Esophagus squamous epithelium (tissue), 5 donors: ENCODE measurements at places on chromosomes 1 and 21.

DNA sequence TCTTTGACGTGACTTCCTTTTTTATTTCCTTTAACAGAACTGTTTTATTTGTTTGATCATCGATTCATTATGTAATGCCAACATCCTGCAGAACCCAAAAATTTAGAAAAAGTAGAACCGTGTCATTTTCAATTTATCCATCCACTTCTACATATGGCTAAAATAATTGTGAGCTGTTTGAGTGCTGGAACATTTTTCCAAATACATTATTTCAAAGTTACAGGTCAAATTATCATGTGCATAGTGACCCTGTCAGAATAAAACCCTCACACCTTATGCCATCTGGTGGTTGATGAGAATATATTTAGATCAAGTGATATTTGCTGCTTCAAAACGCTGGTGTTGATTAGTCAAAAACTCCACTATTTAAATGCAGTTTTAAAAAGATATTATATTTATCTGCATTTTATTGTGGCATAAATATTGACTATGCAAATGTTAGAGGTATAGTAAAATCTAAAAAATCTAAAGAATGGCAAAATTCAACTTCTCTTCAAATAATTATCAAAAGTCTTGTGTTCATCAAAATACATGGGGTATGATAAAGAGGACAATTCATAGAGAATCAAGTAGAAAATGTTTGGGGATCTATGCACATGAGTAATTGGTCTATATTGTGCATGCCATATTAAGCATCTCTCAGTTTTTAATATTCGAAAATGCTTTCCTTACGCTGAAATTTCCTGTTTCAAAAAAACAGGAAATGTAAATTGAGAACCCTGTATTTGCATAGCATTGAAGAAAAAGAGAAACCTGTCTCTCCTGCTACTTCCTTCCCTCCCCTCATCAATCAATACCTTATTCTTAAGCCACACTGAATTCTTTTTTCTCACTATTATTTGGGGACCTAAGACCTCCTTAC is 39.7 kb downstream of the UBE2U start:
- no peak for DNase-seq

DNA sequence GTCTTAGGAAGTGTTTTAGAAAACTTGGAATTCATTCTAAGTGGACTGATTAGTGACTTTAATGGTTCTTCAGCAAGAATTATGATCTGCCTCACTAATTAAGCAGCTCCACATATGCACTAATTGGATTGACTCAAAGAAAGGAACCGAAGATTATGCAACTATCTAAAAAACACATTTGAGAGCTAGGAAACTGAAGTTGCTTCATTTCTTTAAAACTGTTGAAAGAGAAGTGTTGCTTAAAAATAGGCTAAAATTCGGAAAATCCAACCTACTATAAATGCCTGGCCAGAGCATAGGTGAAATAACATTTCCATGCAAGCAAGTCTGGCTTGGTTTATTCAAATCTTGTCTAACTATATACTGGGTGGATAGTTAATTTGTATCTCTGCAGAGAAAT is 502.9 kb upstream of the ZRANB2 start:
- no peak for DNase-seq

- DNase-seq: no peak
These were observed 11.9 kb downstream of the URB1 start for GRCh38 chr21:32380940-32381339.

- no peak for DNase-seq
These were observed 1.5 kb downstream of the QSOX1 start for GRCh38 chr1:180156201-180156600.

DNA sequence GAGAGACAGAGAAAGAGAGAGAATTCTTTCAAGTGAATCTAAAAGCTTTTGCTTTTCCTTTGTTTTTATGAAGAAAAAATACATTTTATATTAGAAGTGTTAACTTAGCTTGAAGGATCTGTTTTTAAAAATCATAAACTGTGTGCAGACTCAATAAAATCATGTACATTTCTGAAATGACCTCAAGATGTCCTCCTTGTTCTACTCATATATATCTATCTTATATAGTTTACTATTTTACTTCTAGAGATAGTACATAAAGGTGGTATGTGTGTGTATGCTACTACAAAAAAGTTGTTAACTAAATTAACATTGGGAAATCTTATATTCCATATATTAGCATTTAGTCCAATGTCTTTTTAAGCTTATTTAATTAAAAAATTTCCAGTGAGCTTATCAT is 117.6 kb downstream of the PTPRC start:
- no peak for DNase-seq

DNA sequence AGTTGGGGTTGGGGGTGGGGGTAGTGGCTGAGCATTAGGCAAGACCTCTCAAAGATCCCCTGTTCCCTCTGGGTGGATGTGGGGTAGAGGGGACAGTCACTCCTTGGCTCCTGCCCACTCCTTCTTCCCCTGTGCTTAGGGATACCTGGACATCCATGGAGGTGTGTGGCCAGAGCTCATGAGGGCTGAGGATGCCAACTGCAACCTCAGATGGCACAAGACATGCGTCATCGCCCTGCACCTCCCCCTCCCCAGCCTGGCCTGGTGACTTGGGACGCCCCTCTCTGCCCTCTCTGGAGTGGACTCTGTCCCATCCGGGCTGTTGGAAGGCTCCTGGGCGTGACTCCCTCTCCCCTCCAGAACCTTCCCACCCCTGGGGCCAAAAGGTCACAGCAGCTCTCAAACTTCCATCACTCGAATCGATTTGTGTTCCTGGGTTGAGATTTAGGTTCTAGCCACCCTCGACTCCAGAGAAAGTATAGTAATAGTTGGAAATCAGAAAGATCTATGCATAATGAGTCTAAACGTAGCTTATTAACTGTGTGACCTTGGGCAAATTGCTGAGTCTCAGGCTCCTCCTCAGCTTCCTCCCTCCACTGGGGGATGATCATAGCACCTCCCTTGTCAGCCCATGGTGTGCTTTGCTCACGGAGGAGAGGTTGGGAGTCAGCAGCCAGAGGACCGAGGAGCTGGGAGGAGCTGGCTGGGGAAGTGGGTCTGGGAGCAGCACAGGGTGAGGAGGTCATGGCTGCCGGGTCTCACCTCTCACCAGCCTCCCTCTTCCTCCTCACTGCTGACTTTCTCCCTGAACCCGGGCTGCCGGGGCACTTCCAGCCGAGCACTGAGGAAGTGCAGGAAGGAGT is 2.2 kb upstream of the PTPN7 start:
- DNase-seq: no peak
